Gastroesophageal sphincter (tissue), 4 donors: ENCODE measurements at places on chromosomes 13 and 19. TPM values are rescaled to one million over a fixed set of nuclear protein-coding genes. Genes with fewer than 3 reads are reported as not detected.

GRCh38 chr13:111281751-111282311 lies 38.6 kb upstream of the TEX29 start:
- peak; percentile 60 for ATAC-seq

The RINL gene
- total RNA-seq: 1.2 TPM

DNA sequence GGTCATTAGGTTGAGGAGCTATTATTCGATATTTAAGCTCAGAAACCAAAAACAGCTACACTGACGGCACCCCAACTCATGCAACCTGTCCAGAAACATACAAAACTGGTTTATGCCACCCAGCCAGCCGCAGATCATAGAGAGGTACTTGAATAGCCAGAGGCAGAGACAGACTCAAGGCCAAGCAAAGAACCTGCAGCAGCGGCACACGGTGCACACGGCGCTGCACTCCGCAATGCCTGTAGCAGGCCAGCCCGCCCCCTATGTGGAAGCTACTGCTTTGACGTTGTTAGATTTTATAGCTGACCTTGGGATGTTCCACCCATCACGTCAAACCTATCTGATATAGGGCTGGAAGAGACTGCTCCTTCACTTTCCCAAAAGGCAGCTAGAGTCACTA lies 11.9 kb upstream of the DHRS12 start:
- ATAC-seq: no peak

- no peak for ATAC-seq
Observed at GRCh38 chr13:73820688-73821087, 313.5 kb downstream of the KLF12 start.

GRCh38 chr13:28501547-28501946 lies 6.6 kb upstream of the FLT1 start:
- peak; percentile 53 for ATAC-seq

The DLL3 gene
- total RNA-seq: not detected

DNA sequence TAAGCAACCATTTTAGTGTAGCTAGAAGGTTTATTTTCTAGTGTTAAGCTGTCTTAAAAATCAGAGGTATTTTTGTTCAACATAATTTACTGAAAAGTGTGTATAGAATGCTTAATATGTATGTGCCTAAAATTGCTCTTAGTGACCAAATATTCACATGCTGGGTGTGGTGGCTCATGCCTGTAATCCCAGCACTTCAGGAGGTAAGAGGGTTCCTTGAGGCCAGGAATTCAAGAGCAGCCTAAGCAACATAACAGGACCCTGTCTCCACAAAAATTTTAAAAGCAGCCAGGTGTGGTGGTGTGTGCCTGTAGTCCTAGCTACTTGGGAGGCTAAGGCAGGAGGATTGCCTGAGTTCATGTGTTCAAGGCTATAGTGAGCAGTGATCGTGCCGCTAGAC lies 120.9 kb upstream of the FRY start:
- ATAC-seq: no peak

The RPS19 gene
- 726 TPM for total RNA-seq

- ATAC-seq: no peak
Observed at GRCh38 chr19:34316247-34316646, 48.7 kb upstream of the GPI start.

DNA sequence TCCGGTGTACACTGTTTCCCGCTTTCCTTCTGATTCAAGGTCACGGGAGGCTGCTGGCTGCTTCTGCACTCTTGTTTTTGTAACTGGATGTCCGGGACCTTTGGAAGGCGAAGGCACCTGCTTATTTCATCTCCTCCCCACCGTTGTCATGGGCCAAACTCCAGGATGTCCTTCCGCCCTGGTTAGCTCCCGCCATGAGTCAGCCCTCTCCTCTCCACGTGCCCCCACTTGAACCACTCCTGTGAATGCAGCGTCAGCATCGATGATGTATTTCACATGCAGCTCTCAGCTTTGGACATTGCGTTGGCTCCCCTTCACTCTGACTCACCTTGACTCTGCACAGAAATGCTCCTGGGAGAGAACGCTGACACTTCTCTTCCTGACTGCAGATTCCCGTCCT lies 5.5 kb upstream of the GALP start:
- peak; percentile 25 for ATAC-seq

GRCh38 chr13:41740479-41740878 lies 220.4 kb downstream of the VWA8 start:
- ATAC-seq: no peak

GRCh38 chr19:51628153-51628939 lies 1.9 kb downstream of the SIGLEC5 start:
- no peak for ATAC-seq

- peak; percentile 41 for ATAC-seq
Observed at GRCh38 chr13:100674572-100674871, at the start of gene TMTC4. Gene TMTC4, minus strand, starts transcription at chr13:100674795. Its CDS starts 4,433 bp downstream, at chr13:100670362.

The PRRG2 gene
- total RNA-seq: not detected

The SLC15A1 gene
- total RNA-seq: not detected

The LSR gene
- total RNA-seq: 5.1 TPM

DNA sequence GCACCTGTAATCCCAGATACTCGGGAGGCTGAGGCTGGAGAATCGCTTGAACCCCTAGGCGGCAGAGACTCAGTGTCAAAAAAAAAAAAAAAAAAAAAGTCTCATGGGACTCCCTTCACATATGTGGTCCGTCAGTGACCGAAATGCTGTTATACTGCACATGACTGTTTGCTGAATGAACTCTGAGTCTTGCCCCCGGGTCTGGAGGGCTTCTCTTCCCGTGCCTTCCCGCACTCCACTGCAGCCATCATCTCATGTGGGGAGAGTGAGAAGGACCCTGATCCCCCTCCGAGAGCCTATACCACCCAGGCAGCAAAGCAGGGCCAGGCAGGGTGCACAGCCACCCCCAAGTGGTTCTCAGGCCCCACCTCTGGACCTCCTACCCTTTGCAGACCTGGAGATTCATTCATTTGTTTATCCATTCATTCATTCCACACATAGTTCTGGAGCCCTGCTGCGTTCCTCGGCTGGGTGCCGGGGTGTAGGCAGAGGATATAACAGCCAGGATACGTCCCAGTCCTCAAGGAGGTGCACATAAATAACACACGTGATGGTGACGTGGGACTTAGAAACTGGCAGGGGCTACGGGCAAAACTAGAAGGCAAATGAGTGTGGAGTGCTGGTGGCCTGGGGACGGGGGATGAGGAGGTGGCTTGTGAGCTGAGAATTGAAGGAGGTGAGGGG lies 14.2 kb downstream of the NDUFA11 start:
- peak; percentile 78 for ATAC-seq

The PGLYRP1 gene
- not detected for total RNA-seq

DNA sequence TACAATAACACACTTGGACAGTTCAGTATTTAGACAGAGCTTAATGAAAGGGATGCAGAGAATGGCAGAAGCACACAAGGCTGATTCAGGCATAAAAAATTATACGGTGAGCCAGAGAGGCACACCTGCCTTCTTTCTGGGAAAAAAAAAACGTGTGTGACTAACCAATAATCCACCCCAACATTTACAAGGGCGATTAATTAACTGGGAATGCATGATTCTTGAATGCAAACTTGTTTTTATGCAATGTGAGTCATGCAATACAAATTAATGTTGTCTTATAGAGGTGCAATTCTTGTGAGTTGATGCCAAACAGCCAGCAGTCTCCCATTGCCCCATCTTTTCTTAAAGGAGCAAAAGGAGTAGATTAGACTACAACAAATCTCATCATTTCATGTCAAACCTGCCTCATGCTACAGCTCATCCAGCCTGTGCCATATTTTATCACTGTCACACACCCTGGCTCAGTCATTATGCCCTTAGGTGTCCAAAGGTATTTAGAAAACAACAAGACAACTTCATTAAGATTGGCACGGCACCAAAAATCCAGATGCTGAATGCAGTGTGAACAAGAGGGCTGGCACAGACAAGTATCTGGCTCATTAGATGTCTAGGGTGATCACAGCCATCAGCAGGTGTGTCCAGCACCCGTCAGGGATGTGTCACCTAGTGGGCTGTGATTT lies 721.1 kb downstream of the EFNB2 start:
- ATAC-seq: no peak
